Effector CD4-positive, alpha-beta T cell (primary cell): ENCODE measurements at places on chromosomes 11 and 22.

- peak; percentile 11 for DNase-seq
These were observed 68.5 kb upstream of the IGLL5 start for GRCh38 chr22:22818861-22819855.

- no peak for DNase-seq
These were observed 12.2 kb upstream of the CRKL start for GRCh38 chr22:20904980-20905355.

- DNase-seq = no peak
These were observed 35.7 kb downstream of the B3GAT1 start for GRCh38 chr11:134376150-134376921.

DNA sequence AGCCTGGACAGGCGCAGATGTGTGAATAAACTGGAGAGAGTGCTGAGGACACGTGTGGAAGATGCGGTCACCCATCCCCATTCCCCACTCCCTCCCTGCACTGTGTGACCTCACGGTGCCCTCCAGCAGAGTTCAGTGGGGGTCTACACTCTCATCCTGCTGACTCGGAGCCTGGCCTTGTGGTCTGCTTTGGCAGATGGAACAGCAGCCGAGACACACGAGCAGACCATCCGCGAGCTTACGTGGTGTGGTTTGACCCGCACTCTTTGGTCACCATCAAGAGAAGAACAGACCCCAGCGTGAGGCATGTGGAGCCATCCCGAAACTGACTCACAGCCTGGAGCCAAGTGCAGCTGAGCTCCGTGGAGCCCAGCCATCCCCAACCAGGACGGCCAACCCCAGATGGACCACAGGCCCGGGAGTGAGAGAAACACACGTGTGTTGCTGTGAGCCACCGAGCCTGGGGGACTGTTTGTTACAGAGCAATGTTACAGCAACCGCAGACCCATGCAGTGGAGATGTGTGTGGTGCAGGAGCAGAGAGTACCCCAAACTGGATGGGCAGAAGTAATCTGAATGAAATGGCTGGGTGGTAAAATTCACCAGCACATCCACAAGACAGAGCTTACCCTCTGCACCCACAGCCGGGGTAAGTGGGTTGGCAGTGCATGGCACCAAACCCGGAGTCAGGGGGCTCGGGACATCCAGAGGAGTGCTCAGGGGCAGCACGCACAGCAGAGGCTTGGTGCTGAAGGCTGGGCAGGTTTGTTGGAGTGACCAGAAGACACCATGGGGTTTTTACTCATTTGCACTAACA is 90.7 kb downstream of the RTL6 start:
- DNase-seq = no peak

DNA sequence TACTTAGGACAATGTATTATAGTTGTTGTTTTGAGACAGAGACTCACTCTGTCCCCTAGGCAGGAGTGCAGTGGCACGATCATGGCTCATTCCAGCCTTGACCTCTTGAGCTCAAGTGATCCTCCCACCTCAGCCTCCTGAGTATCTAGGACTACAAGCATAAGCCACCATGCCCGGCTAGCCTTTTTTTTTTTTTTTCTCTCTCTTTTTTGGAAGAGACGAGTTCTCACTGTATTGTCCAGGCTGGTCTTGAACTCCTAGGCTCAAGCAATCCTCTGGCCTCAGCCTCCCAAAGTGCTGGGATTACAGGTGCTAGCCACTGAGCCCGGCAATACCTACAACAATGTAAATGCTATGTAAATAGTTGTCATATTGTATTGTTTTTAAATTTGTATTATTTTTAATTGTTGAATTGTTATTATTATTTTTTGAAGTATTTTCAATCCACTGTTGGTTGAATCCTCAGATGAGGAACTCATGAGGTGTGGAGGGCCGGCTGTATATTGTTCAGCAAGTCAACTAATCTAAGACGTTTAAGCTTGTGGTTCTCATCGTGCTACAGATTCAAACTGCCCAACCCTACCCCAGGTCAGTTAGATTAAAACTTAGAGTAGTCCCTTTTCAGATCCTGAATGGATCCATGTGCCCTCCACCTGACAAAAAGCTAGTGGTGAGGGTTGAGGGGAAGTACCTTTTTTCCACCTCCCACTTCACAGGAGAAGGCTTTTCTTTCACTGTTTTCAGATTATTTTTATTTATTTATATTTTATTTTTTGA is 11.9 kb upstream of the ZNF280A start:
- no peak for DNase-seq

GRCh38 chr11:8218840-8219239 is 44.8 kb downstream of the LMO1 start:
- DNase-seq = no peak

DNA sequence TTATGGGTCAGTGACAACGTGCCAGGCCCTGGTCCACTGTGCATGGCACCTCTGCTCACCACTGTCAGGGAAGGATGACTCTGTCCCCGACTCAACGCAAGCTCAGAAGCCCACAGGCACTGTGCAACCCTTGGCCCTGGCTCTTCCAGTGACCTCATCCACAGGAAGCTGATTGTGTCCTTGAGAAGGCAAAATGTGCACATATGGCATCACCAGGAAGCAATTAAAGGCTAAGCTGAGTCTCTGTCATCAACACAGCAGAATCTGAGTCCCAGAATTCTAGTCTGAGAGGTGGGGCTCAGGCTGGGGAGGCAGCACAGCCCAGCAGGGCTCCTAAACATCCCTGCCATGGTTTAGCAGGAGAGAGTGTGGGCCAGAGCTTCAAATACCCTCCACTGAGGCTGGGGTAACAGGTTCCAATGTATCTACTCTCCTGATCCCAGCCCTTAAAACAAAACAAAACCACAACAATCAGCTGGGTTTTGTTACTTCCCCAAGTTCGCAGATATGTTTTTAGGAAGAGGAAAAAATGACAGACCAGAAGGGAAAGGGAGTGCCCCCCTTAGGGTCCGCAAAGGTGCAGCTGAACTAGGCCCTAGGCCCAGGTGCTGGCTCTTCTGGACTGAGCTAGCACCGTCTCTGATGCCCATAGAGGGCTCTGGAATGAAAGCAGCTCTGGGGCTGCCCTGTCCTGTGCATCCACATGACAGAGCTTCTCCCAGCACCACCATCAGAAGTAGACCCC is 33.5 kb upstream of the GNAZ start:
- DNase-seq = no peak

GRCh38 chr22:25845985-25846745 is 104.2 kb downstream of the MYO18B start:
- DNase-seq = no peak

DNA sequence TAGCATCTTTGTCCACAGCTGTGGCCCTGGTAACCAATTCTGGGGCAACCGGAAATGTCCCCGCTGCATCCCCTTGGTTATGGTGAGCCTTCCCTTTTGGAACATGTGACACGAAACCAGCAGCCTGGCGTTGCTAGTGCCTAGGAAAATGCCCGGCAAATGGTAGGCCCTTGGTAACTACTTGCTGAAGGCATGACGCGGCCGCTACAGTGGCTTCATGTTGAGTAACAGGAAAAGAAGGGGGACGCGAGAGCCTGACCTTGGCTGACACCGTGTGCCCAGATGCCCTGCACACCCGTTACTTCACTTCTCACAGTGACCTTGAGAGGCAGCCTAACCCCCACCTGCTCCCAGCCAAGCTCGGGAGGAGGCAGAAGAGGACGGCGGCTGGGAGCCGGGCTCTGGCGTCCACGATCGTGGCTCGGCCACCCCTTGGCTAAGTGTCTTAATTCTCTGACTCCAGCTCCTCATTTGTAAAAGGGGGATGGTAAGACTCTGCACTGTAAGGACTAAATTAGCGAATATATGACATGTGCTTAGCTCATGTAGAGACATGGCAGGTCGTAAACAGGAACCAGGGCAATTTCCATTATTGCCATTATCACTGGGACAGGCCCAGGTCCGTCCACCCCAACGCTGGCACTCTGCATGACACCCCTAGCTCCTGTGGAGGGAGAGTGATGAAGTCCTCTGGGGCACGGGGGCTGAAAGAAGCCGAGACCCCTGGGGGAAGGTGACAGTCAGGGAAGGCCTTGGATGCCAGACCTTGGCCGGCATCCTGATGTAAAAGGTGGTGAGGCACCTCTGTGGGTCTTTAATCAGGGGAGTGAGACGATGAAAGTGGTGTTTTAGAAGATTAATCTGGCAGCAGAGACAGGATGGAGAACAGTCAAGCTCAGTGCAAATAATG is 18.9 kb downstream of the IFT27 start:
- DNase-seq = no peak

GRCh38 chr22:33544707-33545106 is 375.6 kb downstream of the LARGE1 start:
- DNase-seq = no peak

DNA sequence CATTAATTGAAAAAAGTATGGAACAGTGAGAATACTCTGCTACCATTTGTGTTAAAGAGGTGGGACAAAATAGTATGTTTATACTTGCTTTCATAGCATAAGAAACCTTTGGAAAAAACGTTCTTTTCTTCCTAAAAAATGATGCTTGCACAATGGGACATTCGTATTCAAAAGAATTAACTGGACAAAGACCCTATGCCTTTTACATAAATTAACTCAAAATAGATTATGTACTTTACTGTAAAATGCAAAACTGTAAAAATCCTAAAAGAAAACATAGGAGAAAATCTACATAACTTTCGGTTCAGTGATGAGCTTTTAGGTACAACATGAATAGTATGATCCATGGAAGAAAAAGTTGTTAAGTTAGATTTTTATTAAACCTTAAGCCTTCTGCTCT is 166.2 kb downstream of the NELL1 start:
- DNase-seq = no peak

DNA sequence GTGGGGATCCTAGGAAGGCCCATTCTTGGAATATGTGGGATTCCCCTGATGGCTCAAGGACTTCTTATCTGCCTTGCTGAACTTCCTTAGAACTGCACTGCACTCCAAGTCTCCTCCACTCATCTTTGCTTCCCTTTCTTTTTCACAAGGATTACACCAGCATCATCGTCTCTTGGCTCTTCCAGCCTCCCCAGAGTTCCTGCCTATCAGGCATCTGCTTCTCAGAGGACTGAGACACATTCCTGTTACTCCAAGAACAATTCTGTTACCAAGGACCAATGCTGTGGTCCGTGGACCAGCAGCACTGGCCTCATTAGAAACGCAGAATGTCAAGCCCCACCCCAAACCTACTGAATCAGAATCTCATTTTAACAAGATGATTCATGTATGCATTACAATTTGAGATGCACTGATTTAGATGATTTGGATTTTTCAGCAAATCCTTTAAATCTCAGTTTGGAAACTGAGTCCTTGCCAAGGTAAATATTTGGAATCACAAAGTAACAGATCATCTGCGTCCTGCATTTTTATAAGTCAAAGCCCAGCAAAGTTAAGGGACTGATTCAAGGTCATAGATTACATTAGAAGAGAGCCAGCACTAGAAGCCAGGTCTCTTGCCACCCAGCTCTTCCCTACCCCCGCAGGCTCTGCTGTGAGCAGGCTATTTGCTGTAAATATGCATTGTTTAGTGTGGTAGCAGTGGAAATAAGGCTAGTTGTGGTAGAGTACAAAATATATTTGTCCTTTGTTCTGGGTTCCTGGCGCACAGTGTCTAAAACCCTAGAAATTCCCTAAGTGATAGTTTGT is 110.9 kb downstream of the SWAP70 start:
- no peak for DNase-seq

- DNase-seq = no peak
These were observed 74.7 kb downstream of the SC5D start for GRCh38 chr11:121367001-121367843.

- no peak for DNase-seq
These were observed 82.2 kb upstream of the PRODH start for GRCh38 chr22:19018256-19018655.

DNA sequence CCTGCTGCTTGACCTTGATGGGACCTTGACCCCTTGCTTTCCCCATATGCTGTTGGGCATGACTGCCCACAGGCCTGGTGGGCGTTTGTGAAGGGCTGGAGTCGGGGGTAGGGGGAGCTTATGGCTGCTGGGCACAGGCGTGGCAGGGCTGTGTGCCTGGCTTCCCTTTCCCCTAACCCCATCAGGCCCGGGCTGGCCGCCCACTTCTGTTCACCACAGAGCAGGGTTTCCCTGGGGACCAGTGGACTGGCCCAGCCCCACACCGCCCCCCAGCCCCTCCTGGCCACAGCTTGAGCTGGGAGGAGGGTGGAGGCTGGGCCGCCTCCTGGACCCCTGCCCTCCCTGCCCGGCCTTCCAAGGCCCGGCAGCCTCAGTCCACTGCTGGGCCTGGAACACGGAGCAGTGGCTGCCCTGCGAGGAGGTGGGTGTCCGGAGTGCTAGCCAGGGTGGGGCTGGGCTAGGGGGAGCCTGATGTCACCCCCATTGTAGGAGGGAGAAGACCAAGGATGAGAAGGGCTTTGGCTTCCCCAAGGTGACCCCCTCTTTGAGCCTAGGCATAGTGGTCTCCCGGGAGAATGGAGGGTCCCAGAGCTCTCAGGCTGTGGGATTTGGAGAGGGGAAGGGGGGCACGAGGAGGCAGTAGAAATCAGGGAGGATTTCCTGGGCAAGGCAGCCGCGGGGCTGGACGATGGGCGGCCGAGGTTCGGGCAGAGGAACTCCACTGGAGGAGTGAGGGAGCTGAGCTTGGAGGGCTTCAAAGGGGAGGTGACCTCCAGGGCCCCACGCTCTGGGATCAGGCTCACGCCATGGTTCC is at the start of gene AIFM3:
Gene AIFM3 (plus strand): TSS at position 373 of the 814 bp plus-strand sequence. CDS start 690 bp downstream, outside the sequence.
- DNase-seq = no peak

DNA sequence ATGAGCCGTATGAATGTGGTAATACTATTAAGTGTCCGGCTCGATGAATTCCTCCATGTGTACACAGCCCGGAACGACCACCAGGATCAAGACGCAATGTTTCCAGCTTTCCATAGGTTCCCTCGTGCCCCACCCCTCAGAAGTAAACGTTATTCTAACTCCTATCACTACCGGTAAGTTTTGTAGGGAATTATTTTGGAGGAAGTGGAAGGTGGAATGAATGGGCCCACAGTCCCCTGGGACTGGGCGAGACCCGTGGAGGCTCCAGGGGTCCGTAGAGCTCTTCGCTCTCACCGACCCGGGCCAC is 720 bp upstream of the FAR1 start:
- no peak for DNase-seq

DNA sequence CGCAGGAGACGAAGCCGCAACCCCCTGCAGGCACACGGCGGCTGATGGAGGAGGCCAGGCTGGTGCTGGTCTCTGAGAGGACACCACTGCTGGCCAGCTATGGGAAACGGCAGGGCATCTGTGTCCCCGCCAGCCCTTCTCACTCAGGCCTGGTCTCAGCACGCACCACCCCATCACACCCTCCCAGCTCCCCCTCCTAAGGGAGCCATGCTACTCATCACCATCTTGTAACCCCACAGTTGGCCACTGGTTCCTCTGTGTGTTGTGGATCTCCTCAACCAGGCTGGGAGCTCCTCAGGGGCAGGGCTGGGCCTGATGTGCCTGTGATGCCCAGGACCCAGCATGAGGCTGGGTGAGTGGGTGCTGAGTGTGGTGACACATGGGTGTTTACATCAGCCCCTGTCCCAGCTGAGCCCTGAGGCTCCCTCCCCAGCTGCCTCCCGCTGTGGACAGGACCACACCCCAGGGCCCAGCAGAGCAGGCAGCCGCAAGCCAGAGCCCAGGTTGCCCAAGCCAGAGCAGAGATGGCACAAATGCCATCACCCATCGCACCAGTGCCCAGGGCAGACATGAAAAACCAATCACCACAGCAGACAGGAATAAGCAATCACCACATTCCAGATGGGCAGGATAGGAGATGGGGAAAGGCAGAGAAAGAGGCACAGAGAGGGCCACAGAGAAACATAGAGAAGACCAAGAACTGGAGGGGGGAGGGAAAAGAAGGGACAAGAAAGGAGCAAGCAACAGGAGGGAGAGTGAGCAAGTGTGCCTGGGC is 8.2 kb downstream of the ARVCF start:
- no peak for DNase-seq
